ENCODE measurements at places on chromosomes 3 and 15. TPM values are rescaled to one million over a fixed set of nuclear protein-coding genes. Genes with fewer than 3 reads are reported as not detected.

GRCh38 chr3:160226026-160226907, 1.0 kb downstream of the C3orf80 start:
- H3K4me1 ChIP-seq: peaks cover 11% of the 10 kb centered on the region
- no peak overlapping the region for H3K27ac ChIP-seq
- H3K36me3 ChIP-seq: peaks cover 1% of the 10 kb centered on the region
- peaks cover 63% of the 10 kb centered on the region for H3K27me3 ChIP-seq
- no peak for DNase-seq
- H3K4me3 ChIP-seq: peak overlapping the region; percentile 66

DNA sequence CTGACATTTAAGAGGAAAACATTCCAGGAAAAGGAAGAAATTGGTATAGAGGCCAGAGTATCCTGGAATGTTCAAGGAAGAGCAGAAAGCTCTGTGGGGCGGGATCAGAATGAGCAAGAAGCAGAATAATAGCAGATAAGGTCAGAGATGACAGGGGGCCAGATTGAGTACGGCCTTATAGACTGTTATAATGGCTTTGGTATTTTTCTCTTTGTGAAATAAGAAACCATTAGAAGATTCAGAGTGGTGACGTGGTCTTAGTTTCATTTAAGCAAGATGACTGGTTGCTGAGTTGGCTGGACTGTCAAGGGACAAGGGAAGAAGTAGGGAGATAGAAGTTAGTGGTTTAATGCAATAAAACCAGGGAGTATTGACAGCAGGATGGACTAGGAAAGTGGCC, 218.3 kb upstream of the SOX2 start:
- H3K4me3 ChIP-seq: no peak overlapping the region
- no peaks in the 10 kb centered on the region for H3K4me1 ChIP-seq
- H3K27me3 ChIP-seq: no peaks in the 10 kb centered on the region
- H3K36me3 ChIP-seq: no peaks in the 10 kb centered on the region
- H3K27ac ChIP-seq: no peak overlapping the region
- DNase-seq: no peak

GRCh38 chr3:47802734-47803479, at the start of gene DHX30:
TSS of gene DHX30 (plus strand) at chr3:47803138. CDS start at chr3:47810684, 7,546 bp downstream.
- H3K4me3 ChIP-seq: peak within 1 kb of the TSS; percentile 94
- DNase-seq: peak; percentile 93
- peaks cover 22% of the 10 kb centered on the region for H3K4me1 ChIP-seq
- no peaks in the 10 kb centered on the region for H3K27me3 ChIP-seq

GRCh38 chr15:77519540-77519939, 98.9 kb downstream of the HMG20A start:
- peaks cover 9% of the 10 kb centered on the region for H3K4me1 ChIP-seq
- H3K36me3 ChIP-seq: no peaks in the 10 kb centered on the region
- DNase-seq: no peak
- H3K27ac ChIP-seq: no peak overlapping the region
- H3K4me3 ChIP-seq: no peak overlapping the region

- H3K4me1 ChIP-seq: no peaks in the 10 kb centered on the region
- H3K27ac ChIP-seq: no peak overlapping the region
- no peak for DNase-seq
- no peaks in the 10 kb centered on the region for H3K27me3 ChIP-seq
Measured at GRCh38 chr3:197782230-197782629, 8.8 kb upstream of the LRCH3 start.

GRCh38 chr3:31942446-31942845, 38.6 kb downstream of the OSBPL10 start:
- H3K27me3 ChIP-seq: no peaks in the 10 kb centered on the region
- DNase-seq: no peak
- no peak overlapping the region for H3K27ac ChIP-seq
- no peaks in the 10 kb centered on the region for H3K36me3 ChIP-seq
- H3K4me3 ChIP-seq: no peak overlapping the region

GRCh38 chr3:61736506-61736905, 175.1 kb downstream of the PTPRG start:
- no peaks in the 10 kb centered on the region for H3K36me3 ChIP-seq
- no peak overlapping the region for H3K4me3 ChIP-seq
- H3K27me3 ChIP-seq: peaks cover 9% of the 10 kb centered on the region
- no peak for DNase-seq

- no peaks in the 10 kb centered on the region for H3K4me1 ChIP-seq
- no peaks in the 10 kb centered on the region for H3K36me3 ChIP-seq
- H3K27ac ChIP-seq: no peak overlapping the region
- H3K4me3 ChIP-seq: no peak overlapping the region
- DNase-seq: no peak
Measured at GRCh38 chr3:62712746-62713145, 162.5 kb downstream of the CADPS start.

GRCh38 chr3:10140996-10141546, 507 bp upstream of the VHL start:
- H3K36me3 ChIP-seq: peaks cover 2% of the 10 kb centered on the region
- H3K4me3 ChIP-seq: peak overlapping the region; percentile 91

DNA sequence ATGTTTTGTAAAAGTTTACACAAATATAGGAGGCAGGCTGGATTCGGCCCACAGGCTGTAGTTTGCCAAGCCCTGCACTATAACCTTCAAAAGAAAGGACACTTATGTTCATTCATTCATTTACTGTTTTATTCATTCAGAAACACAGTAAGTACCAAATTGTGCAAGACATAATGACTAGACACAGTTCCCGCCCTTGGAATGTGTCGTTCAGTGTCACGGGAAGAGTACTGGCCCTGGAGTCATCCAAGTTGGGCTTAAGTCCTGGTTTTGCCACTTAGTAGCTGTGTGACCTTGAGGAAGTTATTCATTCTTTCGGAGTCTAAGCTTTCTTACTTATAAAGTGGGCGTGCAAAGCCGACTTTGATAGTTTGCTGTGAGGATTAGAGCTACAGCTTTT, 22.0 kb downstream of the COLQ start:
- no peaks in the 10 kb centered on the region for H3K27me3 ChIP-seq
- no peak overlapping the region for H3K27ac ChIP-seq
- H3K36me3 ChIP-seq: no peaks in the 10 kb centered on the region
- H3K4me1 ChIP-seq: no peaks in the 10 kb centered on the region
- no peak for DNase-seq
- H3K4me3 ChIP-seq: no peak overlapping the region

- no peaks in the 10 kb centered on the region for H3K27me3 ChIP-seq
- no peak for DNase-seq
- H3K4me1 ChIP-seq: peaks cover 5% of the 10 kb centered on the region
- no peak overlapping the region for H3K27ac ChIP-seq
Measured at GRCh38 chr3:119776304-119776703, 5.6 kb upstream of the NR1I2 start.

- no peak overlapping the region for H3K27ac ChIP-seq
- peaks cover 13% of the 10 kb centered on the region for H3K27me3 ChIP-seq
- no peak overlapping the region for H3K4me3 ChIP-seq
Measured at GRCh38 chr15:81604713-81605112, 230.7 kb upstream of the TMC3 start.

- H3K27me3 ChIP-seq: peaks cover 32% of the 10 kb centered on the region
- no peak overlapping the region for H3K4me3 ChIP-seq
- no peak overlapping the region for H3K27ac ChIP-seq
- no peak for DNase-seq
Measured at GRCh38 chr3:56282341-56282740, 185.9 kb downstream of the ERC2 start.

- peaks cover 38% of the 10 kb centered on the region for H3K4me1 ChIP-seq
- DNase-seq: no peak
- no peak overlapping the region for H3K4me3 ChIP-seq
- H3K36me3 ChIP-seq: no peaks in the 10 kb centered on the region
- H3K27ac ChIP-seq: no peak overlapping the region
Measured at GRCh38 chr15:87365186-87365585, 891.4 kb downstream of the NTRK3 start.

- peaks cover 5% of the 10 kb centered on the region for H3K36me3 ChIP-seq
- no peak overlapping the region for H3K27ac ChIP-seq
- H3K27me3 ChIP-seq: no peaks in the 10 kb centered on the region
- no peak for DNase-seq
- H3K4me1 ChIP-seq: peaks cover 29% of the 10 kb centered on the region
Measured at GRCh38 chr3:27354588-27355203, 14.5 kb downstream of the NEK10 start.

- peaks cover 46% of the 10 kb centered on the region for H3K36me3 ChIP-seq
- no peaks in the 10 kb centered on the region for H3K27me3 ChIP-seq
- H3K27ac ChIP-seq: no peak overlapping the region
- no peaks in the 10 kb centered on the region for H3K4me1 ChIP-seq
Measured at GRCh38 chr3:186073641-186074040, 35.2 kb downstream of the ETV5 start.

DNA sequence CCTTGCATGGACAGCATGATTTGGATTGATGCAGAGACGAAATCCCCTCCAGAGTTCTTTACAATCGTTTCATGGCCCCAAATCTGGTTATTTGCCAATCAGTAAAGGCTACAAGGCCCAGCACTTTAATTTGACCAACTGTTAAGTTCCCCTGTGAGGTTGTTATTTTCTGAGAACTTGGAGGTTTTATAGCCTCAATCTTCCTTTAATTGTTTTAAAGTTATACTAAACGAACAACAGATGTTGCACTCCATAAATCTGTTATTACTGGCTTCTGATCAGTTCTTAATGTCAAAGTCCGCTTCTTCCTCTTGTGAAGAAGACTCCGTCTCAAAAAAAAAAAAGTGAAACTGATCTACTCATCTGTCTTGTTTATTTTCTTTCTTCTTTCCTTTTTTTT, 30.8 kb downstream of the LARP6 start:
- peaks cover 2% of the 10 kb centered on the region for H3K36me3 ChIP-seq
- no peak overlapping the region for H3K4me3 ChIP-seq
- DNase-seq: no peak
- H3K4me1 ChIP-seq: peaks cover 38% of the 10 kb centered on the region
- no peak overlapping the region for H3K27ac ChIP-seq
- no peaks in the 10 kb centered on the region for H3K27me3 ChIP-seq

DNA sequence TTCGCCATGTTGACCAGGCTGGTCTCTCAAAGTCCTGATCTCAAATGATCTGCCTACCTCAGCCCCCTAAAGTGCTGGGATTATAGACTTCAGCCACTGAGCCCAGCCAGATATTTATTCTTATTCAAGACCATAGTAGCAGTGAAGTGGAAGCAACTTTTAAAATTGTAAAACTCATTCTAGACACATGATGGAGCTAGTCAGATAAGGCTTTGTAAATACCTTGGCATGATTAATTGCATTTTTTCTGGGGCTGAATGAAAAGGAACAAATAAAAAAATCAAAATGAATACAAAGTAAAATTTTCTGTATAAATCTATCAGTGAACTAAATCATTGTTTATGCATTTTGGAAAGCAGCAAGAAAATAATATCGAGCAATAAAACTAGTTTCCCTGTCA, 4.1 kb upstream of the MYO1E start:
- H3K4me1 ChIP-seq: peaks cover 8% of the 10 kb centered on the region
- no peaks in the 10 kb centered on the region for H3K27me3 ChIP-seq
- H3K4me3 ChIP-seq: no peak overlapping the region
- H3K27ac ChIP-seq: no peak overlapping the region
- no peaks in the 10 kb centered on the region for H3K36me3 ChIP-seq

DNA sequence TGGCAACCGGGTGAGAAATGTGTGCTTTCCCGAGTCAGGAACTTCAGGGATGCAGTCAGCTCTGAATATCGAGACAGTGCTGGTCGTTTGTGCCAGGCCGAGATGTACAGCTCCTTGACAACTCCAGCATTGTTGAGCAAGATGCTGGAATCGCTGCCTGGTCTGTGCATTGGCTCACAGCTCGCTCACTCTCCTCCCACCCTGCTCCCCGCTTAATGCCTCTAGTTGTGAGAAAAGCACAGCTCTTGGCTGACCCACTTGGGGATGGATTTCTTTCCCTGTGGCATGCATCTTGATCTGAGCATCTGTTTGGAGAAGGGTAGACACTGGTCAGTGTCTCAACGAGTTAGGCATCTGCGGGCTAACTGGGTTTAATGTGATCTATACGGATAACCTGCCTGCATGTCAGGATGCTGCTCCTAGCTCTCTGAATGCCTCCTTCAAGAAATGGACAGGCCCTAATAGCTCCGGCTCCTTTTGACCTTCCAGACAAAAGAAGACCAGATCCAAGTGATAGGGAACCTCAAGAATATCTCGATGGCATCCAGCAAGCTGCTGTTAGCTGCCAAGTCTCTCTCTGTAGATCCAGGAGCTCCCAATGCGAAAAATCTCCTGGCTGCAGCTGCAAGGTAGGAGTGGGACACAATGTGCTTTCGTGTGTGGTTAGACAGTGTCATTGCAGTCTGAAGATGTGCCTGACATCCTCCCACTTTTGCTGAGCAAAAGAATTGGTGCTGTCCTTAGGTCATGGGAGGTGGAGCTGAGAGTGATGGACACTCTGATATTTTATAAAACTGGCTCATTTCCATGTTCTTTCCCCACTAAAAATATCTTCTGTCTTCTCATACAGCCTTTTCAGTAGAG, 302.2 kb upstream of the TPM1 start:
- H3K4me3 ChIP-seq: no peak overlapping the region
- H3K27me3 ChIP-seq: no peaks in the 10 kb centered on the region
- H3K4me1 ChIP-seq: peaks cover 21% of the 10 kb centered on the region
- no peak for DNase-seq
- H3K27ac ChIP-seq: no peak overlapping the region

- no peak overlapping the region for H3K4me3 ChIP-seq
- H3K4me1 ChIP-seq: peaks cover 60% of the 10 kb centered on the region
- peak overlapping the region; percentile 76 for H3K27ac ChIP-seq
- H3K36me3 ChIP-seq: no peaks in the 10 kb centered on the region
Measured at GRCh38 chr3:119352034-119352609, 57.9 kb downstream of the ARHGAP31 start.

GRCh38 chr3:177832880-177833279, 635.6 kb upstream of the TBL1XR1 start:
- DNase-seq: no peak
- no peak overlapping the region for H3K27ac ChIP-seq
- no peaks in the 10 kb centered on the region for H3K36me3 ChIP-seq
- H3K4me1 ChIP-seq: peaks cover 69% of the 10 kb centered on the region
- no peaks in the 10 kb centered on the region for H3K27me3 ChIP-seq
- H3K4me3 ChIP-seq: no peak overlapping the region

GRCh38 chr3:10204921-10205320, 40.2 kb downstream of the IRAK2 start:
- DNase-seq: no peak
- H3K27me3 ChIP-seq: no peaks in the 10 kb centered on the region
- peaks cover 15% of the 10 kb centered on the region for H3K4me1 ChIP-seq
- H3K27ac ChIP-seq: peak overlapping the region; percentile 70

GRCh38 chr3:101940521-101941317, 91.4 kb downstream of the NFKBIZ start:
- H3K4me3 ChIP-seq: no peak overlapping the region
- H3K27me3 ChIP-seq: no peaks in the 10 kb centered on the region
- no peak overlapping the region for H3K27ac ChIP-seq

The KBTBD13 gene
- not detected for total RNA-seq

The GP5 gene
- total RNA-seq: 0.10 TPM

The SENP8 gene
- 4.6 TPM for total RNA-seq

The SLC27A2 gene
- not detected for total RNA-seq

The ZNF860 gene
- 0.55 TPM for total RNA-seq

The KLHDC8B gene
- 17.9 TPM for total RNA-seq

The ZBED2 gene
- total RNA-seq: not detected

The ANKUB1 gene
- total RNA-seq: not detected

The CAMP gene
- total RNA-seq: not detected

The SIDT1 gene
- not detected for total RNA-seq

The SAXO2 gene
- total RNA-seq: 2.0 TPM

The RPL22L1 gene
- 43.7 TPM for total RNA-seq

Data from osteocyte (in vitro differentiated cells).